ENCODE measurements at places on chromosomes 5 and 9. TPM values are rescaled to one million over a fixed set of nuclear protein-coding genes. Genes with fewer than 3 reads are reported as not detected.

Gene PSAT1
- 262 TPM for total RNA-seq

Gene TICAM2
- total RNA-seq: not detected

DNA sequence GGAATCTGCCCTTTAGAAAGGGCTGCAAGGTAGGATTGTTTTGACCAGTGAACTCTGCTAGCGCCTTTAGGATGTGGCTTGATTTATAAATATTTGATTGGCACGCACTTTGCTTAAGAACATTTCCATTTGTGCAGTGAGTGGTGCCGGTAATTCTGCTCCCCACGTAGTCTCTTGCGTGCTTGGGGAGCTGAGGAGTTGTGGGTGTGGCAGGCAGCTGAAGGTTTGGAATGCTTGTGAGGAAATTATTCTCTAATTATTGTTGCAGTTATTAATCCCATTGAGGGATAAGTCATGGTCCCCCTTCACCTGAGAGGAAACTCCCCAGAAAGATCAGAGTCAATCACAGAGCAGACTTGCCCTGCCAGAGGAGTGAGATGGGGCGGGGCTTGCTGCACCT, 76.7 kb downstream of the FGF1 start:
- no peak for DNase-seq

DNA sequence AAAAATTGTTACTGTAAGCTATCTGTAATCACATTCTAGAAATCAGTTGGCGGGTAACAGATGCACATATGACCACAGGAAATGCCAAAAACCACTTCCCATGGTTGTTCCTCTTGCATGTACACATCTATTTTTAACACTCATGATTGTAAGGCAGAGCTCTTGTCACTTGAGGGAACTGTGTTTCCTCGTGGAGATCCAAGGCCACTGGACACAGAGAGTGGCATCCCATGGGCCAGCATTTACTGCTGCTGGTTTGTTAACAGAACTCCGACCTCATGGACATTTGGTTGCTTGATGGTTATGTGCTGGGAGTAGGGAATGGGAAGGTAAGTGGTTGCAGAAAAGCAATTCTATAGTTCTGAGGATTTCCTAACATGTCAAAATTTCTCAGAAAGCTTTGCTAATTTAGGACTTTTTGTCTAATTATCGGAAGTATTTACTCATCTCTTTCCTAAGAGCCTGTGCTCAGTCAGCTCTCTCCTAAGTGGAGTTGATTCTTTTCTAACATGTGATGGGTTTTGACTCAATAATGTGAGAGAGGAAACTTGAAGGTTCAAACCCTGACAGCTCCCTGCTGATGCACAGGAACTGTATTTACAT, 202.0 kb upstream of the NR3C1 start:
- DNase-seq: no peak

- no peak for DNase-seq
Observed at GRCh38 chr5:171475596-171475995, 56.1 kb downstream of the FGF18 start.

DNA sequence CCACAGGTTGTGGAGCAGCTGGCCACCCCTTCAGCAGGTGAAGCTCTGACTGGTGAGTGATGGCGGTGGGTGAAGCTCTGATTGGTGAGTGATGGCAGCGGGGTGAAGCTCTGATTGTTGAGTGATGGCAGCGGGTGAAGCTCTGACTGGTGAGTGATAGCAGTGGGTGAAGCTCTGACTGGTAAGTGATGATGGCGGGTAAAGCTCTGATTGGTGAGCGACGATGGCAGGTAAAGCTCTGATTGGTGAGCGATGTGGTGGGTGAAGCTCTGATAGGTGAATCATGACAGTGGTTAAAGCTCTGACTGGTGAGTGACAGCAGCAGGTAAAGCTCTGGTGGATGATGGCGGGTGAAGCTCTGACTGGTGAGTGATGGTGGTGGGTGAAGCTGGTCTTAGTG, 9.4 kb upstream of the ABO start:
- no peak for DNase-seq
